ENCODE measurements at places on chromosomes 3 and 15.

GRCh38 chr15:40695469-40695890, 506 bp downstream of the RAD51 start:
- no peak for DNase-seq

DNA sequence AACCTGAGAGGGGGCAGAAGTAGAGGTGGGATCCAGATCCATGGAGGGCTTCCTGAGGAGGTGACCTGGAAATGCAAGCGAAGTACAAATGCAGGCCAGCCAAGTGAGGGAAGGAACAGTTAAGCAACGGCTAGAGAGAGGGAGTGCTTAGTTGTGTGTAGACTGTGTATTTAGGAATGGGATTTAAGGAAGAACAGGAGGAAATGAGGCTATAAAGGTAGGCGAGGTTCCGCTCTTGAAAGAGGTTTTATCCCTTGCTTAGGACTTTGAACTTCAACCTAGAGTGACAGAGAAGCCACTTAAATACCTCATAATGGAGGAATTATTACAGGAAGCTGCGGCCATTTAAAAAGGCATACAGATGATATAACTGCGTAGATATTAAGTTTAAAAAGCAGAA, 295.1 kb downstream of the THSD4 start:
- DNase-seq = no peak

- no peak for DNase-seq
Observed at GRCh38 chr3:172101107-172101506, 61.7 kb downstream of the FNDC3B start.

GRCh38 chr3:73503781-73504180, 121.0 kb downstream of the PDZRN3 start:
- DNase-seq = no peak

- no peak for DNase-seq
Observed at GRCh38 chr3:75341324-75342067, 322.6 kb upstream of the FRG2C start.

- DNase-seq = no peak
Observed at GRCh38 chr3:14096742-14097141, 27.9 kb downstream of the CHCHD4 start.

DNA sequence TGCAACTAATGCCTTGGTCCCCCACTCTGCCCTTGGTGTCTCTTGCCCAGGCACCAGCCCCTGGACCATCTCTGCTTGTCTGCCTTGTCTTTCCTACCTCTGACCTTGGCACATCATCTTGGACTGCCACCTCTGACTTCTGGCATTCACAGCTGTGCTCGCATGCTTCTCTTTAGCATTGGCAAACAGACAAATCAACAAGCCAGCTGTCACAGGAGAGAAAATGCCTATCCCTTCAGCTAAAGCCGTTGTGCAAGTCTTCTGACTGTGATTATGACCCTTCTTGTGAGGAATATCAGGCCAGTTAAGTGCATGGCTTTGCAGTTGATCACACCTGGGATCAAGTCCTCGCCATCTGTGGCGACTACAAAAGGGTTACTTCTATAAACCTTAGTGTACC, 84.6 kb downstream of the PRICKLE2 start:
- no peak for DNase-seq
